ENCODE measurements at places on chromosomes 6 and 20.

GRCh38 chr6:68633972-68634725 lies 933 bp upstream of the ADGRB3 start:
- DNase-seq, result no peak

GRCh38 chr6:124119596-124119995 lies 315.9 kb downstream of the NKAIN2 start:
- no peak for DNase-seq

DNA sequence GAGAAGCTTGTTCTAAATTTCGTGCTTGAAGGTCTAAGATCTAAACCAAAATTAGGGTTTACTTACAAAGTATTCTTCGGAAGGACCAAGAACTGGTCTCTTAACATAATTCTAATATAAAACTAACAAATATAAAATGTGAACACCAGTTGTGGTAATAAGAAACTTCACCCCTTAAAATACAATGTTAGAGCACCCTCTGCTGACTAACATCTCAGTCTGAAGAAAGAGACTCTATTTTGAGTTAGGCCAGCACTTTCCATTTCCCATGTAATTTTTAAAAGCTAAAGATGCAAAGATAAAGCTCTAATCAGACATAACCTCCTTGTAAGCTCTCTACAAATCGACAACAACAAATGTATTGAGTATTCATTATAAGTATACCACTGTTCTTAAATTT lies 24.6 kb downstream of the ATG5 start:
- DNase-seq, result peak; percentile 66

DNA sequence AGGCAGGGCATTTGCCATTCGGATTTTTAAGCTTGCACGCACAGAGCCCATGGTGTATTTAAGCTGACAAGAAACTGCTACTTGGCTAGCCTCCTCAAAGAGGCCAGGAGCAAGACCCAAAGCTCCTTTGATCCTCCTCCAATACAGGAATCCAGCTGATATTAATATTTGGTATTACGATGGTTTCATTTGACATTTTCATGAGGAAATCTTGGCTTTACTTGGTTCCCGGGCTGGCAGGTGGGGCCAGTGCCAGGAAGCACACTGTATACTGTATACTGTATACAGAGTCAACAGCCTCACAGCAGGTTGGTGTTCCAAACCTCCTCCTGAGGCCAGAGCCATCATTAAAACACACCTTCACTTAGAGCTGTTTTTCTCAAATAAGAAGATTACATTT lies 138.2 kb upstream of the ARMC2 start:
- no peak for DNase-seq

GRCh38 chr6:137765059-137765458 lies 102.0 kb upstream of the TNFAIP3 start:
- peak; percentile 27 for DNase-seq
